Stimulated activated naive B cell treated with anti-CD40 and anti-IgM and Interleukin-4, amounts not matched to agents 10 μg/mL and 1 μg/mL and 100 μg/mL, for 72 hours (primary cell): ENCODE measurements at places on chromosomes 7 and 10.

DNA sequence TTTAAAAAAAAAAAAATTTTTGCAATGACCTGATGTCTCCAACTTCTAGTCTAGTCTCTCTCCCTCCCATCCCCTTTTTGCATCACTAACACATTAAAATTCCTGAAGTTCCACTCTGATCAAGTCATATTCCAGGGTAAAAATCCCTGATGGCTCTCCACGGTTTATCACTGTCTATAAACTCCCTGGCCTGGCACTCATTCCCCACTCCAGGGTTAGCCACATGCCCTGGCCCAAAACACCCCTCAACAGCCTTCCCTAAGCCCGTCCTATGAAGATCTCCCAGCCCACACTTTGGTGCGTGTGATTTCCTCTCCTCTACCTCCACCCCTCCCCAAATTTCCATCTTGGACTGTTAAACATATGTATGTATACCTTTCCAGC is 125.4 kb downstream of the JAZF1 start:
- no peak for DNase-seq

DNA sequence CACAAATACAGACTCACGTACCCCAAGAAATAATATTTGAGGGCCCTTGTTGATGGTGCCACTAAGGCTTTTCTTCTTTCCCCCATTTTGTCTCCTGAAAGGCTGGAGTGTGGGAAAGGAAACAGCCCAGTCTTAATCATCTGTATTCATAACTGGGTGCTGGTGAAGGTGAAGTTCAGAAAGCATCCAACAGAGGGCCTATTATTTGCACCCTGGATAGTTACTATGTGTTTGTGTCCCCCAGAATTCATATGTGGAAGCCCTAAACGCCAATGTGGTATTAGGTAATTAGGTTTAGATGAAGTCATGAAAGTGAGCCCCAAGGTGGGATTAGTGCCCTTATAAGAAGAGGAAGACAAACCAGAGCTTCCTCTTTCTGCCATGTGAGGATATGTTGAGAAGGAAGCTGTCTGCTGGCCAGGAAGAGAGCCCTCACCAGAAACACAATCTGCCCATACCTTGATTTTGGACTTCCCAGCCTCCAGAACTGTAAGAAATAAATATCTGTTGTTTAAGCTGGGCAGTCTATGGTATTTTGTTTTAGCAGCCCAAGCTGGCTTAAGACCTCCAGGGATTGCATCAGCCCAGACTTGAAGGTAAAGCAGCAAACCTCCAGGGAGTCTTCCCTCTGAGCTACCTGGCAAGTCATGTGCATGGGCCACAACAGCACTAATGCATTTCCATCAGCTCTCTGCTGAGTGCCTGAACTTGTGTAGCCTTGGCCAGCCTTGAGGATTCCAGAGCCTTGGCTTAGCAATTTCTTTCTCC is 90.0 kb upstream of the ADRB1 start:
- no peak for DNase-seq

- DNase-seq: no peak
Measured at GRCh38 chr10:15715619-15716227, 4.0 kb downstream of the ITGA8 start.

- DNase-seq: no peak
Measured at GRCh38 chr7:16795624-16796023, 9.2 kb downstream of the AGR2 start.

DNA sequence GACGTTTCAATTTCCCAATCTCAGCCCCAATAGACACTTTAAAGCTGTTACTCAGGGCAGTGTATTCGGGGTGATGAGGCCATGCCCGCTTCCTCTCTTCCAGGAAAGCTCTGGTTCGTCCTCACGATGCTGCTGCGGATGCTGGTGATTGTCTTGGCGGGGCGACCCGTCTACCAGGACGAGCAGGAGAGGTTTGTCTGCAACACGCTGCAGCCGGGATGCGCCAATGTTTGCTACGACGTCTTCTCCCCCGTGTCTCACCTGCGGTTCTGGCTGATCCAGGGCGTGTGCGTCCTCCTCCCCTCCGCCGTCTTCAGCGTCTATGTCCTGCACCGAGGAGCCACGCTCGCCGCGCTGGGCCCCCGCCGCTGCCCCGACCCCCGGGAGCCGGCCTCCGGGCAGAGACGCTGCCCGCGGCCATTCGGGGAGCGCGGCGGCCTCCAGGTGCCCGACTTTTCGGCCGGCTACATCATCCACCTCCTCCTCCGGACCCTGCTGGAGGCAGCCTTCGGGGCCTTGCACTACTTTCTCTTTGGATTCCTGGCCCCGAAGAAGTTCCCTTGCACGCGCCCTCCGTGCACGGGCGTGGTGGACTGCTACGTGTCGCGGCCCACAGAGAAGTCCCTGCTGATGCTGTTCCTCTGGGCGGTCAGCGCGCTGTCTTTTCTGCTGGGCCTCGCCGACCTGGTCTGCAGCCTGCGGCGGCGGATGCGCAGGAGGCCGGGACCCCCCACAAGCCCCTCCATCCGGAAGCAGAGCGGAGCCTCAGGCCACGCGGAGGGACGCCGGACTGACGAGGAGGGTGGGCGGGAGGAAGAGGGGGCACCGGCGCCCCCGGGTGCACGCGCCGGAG is 2.6 kb downstream of the GJD4 start:
- no peak for DNase-seq

- DNase-seq: no peak
Measured at GRCh38 chr7:128922496-128923410, 12.2 kb upstream of the KCP start.
